T-helper 22 cell (primary cell): ENCODE measurements at places on chromosomes 11 and 22.

GRCh38 chr11:123822599-123822998, 16.4 kb upstream of the OR6M1 start:
- DNase-seq: no peak

DNA sequence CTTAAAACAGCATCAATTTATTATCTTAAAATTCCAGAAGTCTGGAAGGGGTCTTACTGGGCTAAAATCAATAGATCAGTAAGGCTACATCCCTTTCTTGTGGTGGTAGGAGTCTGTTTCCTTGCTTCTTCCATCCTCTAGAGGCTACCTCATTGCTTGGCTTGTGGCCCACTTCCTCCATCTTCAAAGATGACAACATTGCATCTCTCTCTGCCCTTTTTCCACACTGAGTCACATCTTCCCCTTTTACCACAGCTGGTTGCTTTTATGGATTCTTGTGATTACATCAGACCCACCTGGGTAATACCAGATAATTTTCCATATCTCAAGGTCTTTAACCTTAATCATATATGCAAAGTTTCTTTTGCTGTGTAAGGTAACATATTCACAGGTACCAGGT, 60.9 kb downstream of the GRIA4 start:
- DNase-seq: no peak

DNA sequence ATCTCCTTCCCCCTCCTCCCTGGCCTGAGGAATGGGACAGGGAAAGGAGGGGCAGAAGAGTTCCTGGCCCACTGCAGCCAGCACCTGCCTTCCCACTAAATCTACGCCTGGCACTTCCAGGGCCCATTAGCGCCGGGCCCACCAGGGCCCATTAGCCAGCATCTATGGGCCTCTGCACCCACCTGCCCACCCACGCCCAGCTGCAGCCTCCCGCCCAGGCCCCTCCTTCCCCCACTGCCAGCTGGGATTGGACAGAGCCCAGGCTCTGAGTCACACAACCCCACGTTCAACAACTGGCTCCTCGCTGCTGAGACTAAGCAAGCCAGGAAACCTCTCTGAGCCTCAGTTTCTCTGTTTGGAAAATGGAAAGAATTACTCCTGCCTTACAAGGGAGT, 48.7 kb downstream of the CYTH4 start:
- DNase-seq: no peak

DNA sequence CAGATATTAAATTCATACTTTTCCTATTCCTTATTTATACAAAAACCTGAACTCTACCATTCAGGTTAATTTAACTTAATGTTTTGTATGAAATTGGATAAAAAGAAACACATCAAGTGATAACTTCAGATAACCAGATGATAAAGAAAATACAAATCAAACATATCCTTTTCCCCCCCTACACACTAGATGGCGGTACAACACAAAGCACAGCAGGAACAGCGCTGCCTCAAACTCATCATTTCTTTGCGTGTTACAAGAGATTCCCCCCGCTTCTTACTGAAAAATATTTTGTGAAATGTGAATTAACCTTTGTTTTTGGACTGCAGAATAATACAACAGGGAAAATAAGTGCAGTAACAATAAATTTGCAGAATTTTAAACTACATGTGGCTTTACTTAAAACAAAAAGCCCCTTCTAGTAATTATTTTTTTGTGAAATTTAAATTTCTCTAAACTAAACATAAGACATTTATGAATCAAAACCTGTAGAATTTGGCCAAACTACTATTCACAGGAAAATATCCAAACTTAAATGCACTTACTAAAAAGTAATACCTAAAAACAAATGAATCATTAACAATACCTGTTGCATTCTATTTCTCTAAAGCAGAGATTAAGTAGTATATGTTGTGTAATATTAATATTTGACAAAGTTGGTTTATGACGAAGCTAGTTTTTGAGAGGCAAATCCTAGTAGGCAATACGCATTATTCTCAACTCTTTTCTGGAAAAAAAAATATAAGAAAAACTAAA, 74.4 kb downstream of the ARHGAP32 start:
- no peak for DNase-seq

DNA sequence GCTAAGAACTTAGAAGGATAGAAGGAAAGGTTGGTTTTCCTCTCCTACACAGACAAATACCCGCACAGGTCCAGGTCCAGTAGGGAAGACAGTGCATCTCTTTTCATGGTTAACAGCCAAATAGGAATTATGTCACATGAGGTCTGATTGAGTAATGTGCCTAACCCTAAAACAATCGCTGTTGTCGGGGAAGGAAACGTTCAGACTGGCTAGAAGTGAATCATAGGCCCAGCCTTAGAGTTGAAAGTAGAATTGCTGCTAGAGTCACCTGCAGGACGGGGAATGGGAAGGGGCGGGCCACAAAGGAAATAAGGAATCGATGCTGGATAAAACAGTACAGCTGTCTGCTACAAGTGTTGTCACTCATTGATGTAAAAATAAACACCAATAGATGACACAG, 12.4 kb upstream of the HTATIP2 start:
- no peak for DNase-seq

GRCh38 chr11:67617243-67617953, 10.7 kb downstream of the NDUFV1 start:
- DNase-seq: no peak

GRCh38 chr11:17983569-17983968, 29.3 kb downstream of the SERGEF start:
- no peak for DNase-seq

- peak; percentile 0 for DNase-seq
Observed at GRCh38 chr22:49969751-49970527, 9.4 kb downstream of the PIM3 start.

DNA sequence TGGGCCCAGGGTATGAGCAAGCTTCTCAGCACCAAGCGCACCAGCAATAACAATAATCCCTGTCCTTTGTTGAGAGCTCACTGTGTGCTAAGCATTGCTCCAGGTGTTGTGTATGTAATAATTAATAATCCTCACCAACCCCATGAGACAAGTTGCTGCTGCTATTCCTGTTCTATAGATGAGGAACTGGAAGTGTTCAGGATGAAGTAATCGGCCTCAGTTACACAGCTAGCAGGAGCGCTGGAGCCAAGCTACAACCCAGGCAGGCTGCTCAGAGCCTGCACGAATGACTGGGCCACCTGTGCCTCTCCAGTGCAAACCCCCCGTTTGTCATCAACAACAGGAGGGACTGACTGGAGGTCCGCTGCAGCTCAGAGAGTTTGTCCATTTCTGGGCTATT, 35.2 kb upstream of the CECR2 start:
- DNase-seq: no peak

DNA sequence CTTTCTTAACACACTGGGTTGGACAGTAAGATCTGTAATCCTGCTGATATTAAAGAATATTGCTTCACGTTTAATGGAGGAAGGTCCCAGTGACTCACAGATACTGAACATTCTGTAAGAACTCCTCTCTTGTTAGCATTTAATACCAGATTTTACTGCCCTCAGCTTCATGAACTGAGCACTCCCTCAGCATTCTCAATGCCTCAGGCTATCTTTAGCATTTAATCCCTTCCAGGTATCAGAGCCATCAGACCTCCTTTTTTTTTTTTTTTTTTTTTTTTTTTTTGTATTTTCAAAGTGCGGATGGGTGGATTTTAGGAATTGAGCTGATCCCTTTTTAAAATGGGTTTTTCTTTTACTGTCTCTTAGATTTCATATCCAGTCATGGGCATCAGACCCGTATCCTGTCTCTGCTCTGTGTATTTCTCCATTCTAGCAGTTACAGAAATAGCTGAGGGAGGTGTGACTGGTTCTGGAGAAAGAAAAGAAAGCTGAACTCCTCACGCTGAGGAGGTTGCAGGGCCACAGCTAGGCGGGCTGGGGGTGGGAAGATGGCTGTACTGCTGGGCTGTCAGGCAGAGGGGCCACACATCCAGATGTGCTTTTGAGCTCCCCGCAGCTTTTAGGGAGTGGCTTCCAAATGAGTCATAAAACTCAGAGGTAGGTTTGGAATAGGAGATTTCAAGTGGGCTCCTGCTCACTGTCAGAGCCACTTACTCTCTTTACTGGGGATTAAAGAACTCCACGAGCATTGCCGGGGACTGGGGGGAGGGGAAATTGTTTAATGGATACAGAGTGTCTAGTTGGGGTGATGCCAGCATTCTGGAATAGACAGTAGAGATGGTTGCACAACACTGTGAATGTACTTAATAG, 97.0 kb downstream of the SYT9 start:
- no peak for DNase-seq

DNA sequence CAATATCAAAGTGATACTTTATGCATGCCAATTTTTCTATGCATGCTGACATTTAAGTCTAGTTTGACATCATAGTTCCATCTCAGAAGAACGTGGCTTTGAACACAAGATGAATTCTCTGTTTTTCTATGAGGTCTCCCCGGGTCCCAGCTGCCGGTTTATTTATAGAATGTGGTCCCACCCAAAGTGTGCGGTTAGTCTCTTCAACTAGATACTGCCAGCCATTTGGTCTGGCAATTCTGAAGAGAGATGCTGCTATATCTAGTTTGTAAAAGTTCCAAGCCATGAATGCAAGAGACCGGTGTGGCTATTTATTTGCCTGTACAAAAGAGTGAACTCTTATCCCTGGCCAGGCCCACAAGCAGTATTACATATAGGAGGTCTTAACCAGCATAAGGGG, 9.2 kb downstream of the OR5A2 start:
- DNase-seq: no peak

DNA sequence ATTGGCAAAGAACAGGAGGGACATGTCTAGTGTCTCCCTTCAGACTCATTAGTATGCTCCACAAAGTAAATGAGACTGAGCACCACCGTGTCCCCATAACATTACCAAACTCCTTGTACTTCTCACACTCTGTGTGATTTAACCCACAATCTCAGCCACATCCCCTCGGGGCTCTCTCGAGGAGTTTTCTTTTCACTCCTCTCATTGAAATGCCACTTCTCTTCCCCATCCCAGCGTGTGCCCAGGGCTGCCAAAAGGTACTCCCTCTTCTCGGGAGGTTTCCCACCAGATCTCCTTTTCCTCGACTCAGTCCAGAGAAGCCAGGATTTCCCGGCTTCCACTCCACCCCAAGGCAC, 1.1 kb downstream of the RBFOX2 start:
- no peak for DNase-seq

- no peak for DNase-seq
Observed at GRCh38 chr22:41429232-41429950, 17.2 kb downstream of the TOB2 start.

GRCh38 chr22:19870153-19871022, 15.7 kb upstream of the GNB1L start:
- no peak for DNase-seq

DNA sequence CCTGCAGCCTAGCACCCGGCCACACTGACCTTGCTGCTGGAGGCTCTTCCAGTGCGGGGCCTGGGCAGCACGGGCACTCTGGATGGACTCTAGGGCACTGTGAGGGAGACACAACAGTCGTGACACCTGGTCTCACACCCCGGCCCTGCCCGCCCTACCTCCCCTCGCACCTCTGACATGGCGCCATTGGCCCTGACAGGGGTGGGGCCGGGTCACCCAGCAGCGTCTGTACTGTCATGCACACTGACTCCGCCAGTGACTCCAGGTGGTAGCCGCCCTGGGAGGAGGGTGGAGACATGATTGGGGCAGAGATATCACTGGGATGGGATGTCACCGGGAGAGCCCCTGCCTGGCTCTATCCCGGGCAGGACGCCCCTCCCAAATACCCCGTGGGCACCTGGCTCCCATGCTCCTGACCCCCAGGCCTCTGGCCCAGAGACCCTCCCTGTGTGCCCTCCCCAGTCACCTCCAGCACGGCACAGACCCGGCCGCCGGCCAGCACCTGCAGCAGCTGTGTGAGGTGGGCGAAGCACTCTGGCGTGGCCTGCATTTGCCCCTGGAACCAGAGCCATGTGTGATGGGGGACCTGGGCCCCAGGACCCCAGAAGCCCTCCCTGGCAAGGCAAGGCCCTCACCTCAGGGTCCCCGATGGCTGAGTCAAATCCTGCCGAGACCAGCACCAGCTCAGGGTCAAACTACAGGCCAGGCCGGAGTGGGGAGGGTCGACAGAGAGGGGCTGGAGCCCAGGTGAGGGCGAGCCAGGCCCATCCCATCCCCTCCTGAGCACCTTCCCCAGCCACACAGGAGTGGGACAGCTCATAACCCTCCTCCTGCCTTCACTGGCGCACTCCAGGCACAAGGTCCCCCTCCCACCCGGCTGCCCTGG, 2.6 kb downstream of the HDAC10 start:
- no peak for DNase-seq

GRCh38 chr11:76763573-76764346, 19.4 kb upstream of the TSKU start:
- no peak for DNase-seq

DNA sequence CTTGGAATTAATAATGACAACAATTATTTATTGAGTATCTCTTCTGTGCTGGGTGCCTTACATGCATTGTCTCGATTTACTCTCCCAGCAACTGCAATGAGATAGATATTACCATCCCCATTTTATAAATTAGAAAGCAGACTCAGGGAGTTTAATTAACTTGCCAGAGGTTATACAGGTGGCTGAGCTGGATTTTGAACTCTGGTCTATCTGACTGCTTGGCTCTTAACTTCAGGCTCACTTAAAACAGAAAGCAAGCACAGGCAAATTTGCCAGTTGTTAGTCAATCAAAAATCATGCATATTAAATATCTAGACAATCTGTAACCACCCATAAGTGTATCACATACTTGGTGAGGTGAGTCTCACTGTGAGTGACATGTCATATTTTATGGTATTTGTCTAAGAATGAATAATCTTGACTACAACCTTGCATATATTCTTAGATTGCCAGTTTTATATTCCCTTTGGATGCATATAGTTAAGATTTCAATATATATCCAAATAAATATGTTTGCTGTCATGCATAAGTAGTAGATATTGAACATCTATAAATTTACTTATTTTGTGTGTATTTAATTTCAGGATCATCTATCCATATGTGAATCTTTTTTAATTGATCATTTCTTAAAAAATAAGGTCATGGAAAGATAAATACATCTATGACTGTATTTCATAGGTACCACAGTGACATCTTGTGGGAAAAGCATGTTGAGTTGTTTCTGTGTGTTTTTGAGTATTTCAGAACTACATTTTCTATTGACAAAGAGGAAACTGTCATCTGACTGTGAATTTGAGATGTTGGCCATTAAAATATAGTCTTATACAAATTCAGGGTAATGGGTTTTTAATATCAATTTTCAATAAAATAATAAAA, 112.0 kb upstream of the ARHGAP42 start:
- DNase-seq: no peak

- no peak for DNase-seq
Observed at GRCh38 chr11:77126156-77126775, 1.8 kb upstream of the MYO7A start.
